ENCODE measurements at places on chromosomes 5 and 9.

DNA sequence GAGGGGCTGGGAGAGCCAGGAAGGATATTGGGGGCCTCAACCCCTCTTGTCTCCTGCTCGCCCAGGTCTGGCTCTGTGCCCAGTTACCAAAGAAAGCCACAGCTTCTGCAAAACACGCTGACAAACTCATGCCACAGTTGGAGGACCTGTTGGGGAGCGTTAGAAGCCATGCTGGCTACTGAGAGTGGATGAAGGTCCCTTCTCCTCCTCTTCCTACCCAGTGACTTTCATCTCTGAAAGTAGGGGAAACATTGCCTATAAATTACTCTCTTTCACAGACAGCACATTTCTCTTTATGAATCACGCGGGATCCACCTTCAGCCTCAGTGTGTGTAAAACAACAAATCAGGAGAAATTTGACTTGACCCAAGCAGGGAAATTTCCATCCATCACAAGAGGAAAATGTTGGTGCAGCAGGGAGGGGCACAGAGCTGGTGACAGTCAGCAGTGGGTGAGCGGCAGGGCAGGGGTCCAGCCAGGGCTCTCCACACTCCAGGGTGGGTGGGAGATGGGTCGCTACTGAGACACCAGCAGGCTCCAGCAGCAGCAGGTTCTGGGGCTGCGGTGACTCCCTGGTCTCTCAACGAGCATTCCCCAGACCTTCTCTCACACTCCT lies 181.9 kb downstream of the FGF18 start:
- no peak for DNase-seq

DNA sequence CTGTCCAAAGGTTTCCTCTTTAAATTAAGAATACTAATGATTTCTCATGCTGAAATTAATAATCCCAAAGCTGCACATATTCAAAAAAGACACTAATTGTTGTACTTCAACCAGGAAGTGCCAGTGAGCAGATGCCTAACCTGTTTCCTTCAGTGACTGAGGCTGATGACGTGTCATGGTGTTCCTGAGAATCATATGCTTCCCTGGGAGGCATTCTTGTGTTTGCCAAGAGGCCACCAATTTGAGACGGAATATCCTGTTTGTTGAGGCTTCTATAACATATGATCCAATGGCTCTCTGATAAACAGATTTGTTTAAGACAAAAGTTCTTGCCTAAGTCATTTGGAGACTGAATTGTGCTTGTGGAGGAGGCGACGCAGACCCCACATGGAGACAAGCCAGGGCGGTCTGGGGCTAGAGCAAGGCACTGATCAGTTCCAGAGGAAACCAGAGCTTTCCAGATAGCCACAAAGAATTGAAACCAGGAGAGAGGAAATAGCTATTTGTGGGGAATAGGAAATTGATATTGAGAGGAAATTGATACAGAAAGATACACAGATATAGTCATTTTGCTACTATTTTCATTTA lies 66.4 kb upstream of the ZNF608 start:
- DNase-seq: no peak

- DNase-seq: no peak
Observed at GRCh38 chr5:164721116-164721515, 1215.7 kb downstream of the MAT2B start.

- peak; percentile 48 for DNase-seq
Observed at GRCh38 chr5:91293131-91293530, 90.0 kb downstream of the ARRDC3 start.

- no peak for DNase-seq
Observed at GRCh38 chr5:135087950-135088349, 53.9 kb upstream of the PITX1 start.

DNA sequence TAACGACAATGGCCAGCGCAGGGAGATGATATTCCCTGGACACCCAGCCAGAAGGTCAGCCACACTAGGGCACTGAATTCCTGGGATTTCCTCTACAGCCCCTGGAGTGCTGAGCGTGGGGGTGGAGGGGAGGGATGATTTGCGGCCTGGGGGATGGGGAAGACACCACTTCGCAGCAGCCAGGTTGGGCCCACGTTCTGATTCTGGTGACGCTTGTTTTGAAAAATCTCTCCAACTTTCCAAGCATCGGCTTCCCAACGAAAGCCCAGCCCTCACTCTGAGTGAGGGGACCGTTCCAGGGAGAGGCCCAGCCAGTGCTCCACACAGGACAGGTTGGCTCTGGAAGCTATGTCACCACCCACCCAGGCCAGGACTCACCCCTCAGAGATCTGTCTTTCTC lies 5.4 kb downstream of the GFPT2 start:
- DNase-seq: no peak

- no peak for DNase-seq
Observed at GRCh38 chr5:59891962-59892643, 1.4 kb downstream of the PDE4D start.

GRCh38 chr9:78035383-78035993 lies 3.9 kb upstream of the GNAQ start:
- DNase-seq: peak; percentile 61

DNA sequence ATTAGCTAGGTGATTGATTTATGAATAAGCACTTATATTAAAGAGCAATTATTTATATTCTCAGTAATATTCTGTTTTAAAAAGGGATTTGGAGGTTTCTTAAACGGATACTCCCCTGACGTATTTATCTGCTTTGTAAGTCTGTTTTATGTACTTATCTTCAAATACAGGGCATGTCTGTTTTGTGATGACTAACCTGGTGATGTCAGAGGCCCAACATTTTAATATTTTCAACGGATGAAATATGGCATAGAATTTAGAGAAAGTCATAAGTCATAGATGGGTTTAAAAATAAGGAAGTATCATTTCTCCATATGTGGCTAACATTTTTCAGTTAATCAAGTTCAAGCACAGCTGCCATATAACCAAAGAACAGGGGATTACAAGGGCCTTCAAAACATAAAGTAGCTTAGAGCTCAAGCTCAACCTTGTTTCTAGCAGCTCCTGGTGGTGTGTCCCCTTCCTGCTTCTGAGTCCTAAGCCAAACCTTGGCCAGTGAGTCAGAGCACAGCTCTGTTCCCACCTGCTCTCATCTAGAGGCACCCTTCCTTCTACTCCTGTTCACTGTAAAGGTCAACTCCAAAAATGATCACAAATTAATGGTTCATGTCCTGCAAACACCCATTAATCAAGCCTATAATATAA lies 131.4 kb downstream of the OXCT1 start:
- no peak for DNase-seq

DNA sequence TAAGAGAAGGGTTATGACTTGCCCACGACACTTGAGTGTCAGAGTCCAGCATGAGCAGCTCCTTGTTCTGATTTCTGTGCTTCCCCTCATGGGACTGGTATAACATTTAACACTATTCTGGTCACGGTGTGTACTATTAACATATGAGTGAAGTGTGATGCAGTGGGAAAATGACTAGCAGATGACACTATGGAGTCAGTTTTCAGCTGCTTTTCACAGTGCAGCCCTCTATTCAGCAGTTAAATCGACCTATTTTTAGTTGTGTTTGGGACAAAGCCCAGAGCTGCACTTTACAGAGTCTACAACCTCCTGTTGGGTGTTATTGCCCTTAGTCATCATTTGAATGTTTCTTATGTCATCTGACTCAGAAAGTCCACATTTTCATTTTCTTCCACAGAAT lies 59.1 kb downstream of the CHSY3 start:
- DNase-seq: no peak

DNA sequence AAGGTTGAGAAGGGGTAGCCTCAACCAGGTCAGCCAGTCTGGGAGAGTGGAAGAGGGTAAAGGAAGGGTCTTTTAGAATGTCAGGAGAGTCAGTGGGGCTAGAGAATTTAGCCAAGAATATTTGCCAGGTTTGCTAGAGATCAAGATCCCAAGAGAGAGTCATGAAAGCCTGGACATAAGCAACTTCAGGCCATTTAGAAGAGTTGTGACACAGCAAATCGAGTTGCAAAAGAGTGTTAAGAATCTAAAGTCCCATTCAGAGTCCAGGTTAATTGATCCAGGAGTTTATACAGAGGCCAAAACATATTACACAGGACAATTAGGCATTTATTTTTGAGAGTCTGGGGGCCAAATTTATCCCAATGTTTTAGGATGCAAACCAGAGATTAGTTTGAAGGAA lies 1260.1 kb upstream of the ACO1 start:
- DNase-seq: no peak

- no peak for DNase-seq
Observed at GRCh38 chr5:167785901-167786300, 505.5 kb upstream of the WWC1 start.

Measured in activated CD4-positive, alpha-beta memory T cell treated with anti-CD3 and anti-CD28 coated beads, Interleukin-2, amount 10 ng/mL, durations not matched to agents 7 days and 5 days (primary cell).